AG08396 (cell line): ENCODE measurements at places on chromosomes 13 and 19.
A peak's percentile ranks its signal among the peaks of the same experiment; 100 is the strongest.

- DNase-seq: no peak
Observed at GRCh38 chr19:28401739-28402424, 811.1 kb downstream of the UQCRFS1 start.

DNA sequence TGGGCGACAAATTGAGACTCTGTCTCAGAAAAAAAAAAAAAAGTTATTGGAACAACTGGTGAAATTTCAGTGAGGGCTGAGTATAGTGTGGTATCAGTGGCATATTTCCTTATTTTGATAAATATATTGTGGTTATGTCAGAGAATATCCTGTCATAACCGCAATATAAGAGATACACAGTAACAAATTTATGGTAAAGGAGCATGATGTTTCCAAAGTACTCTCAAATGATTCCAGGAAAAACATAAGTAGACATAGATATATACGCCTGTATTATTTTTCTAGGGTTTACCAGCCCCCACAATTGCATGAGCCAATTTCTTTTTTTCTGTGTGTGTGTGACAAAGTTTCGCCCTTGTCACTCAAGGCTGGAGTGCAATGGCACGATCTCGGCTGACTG is 5.7 kb upstream of the C5AR1 start:
- no peak for DNase-seq

DNA sequence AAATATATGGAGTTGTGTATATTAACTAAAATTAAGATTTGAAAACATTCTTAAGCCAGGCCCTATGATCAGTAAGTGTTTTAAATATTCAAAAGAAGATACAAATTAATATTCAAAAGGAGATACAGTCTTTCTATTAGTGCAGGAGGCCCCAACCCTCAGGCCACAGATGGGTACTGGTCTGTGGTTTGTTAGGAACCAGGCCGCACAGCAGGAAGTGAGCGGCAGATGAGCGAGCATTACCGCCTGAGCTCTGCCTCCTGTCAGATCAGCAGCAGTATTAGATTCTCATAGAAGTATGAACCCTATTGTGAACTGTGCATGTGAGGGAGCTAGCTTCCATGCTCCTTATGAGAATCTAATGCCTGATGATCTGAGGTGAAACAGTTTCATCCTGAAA is 232.9 kb downstream of the FOXO1 start:
- DNase-seq: no peak

DNA sequence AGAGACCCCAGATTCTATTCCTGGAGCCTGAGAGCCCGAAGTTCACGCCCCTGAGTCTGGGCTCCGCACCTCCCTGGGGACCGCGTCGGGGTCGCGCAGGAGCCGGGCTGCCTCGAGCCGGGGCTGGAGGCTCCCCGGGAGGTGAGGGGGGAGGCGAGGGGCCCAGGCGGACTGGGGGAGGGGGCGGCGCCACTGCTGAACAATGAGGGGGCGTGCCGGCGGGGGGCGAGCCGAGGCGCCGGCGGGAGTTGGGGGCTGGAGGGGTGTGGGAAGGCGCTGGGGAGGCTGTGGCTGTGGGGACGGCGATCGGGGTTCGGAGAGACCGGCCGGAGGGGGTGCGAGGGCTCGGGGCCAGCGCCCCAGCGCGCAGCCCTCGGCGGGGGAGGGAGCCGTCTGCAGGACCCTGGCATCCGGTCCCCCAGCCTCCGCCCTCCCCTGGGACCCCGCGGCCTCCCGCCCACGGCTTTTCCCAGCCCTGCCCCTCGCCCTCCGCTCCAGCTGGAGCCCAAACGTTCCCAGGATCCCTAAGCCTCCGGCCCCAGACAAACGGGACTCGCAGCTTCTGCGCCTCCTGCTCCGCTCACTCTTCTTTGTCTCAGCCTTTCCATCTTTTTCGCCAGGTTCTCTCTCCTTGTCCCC is 922 bp downstream of the PLEKHG2 start:
- DNase-seq: peak; percentile 70

DNA sequence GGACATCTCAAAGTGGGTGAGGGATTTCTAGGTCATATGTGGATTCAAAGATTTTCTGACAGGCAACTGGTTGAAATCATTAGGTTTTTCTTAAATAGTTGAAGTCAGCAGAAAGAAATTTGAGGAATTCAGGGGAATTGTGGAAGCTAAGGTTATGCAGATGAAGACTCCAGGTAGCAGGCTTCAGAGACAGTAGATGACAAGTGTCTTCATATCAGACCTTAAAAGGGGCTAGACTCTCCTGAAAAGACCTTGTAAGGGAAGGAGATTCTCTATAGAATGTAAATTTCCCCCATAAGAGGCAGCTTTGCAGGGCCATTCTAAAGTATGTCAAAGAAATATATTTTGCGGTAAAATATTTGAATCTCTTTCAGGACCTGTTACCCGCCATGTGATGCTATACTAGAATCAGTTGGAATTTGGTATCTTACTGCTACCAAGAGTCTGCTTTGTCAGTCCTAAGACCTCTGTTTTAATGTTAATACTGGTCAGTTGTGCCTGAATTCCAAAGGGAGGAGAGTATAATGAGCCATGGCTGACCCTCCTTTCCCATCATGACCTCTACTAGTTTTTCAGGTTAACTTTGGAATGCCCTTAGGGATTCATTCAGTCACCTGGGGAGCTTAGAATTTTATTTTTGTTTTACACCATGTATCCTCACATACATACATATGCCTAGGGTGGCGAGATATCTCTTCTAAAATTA is 1115.5 kb upstream of the SLC10A2 start:
- no peak for DNase-seq

DNA sequence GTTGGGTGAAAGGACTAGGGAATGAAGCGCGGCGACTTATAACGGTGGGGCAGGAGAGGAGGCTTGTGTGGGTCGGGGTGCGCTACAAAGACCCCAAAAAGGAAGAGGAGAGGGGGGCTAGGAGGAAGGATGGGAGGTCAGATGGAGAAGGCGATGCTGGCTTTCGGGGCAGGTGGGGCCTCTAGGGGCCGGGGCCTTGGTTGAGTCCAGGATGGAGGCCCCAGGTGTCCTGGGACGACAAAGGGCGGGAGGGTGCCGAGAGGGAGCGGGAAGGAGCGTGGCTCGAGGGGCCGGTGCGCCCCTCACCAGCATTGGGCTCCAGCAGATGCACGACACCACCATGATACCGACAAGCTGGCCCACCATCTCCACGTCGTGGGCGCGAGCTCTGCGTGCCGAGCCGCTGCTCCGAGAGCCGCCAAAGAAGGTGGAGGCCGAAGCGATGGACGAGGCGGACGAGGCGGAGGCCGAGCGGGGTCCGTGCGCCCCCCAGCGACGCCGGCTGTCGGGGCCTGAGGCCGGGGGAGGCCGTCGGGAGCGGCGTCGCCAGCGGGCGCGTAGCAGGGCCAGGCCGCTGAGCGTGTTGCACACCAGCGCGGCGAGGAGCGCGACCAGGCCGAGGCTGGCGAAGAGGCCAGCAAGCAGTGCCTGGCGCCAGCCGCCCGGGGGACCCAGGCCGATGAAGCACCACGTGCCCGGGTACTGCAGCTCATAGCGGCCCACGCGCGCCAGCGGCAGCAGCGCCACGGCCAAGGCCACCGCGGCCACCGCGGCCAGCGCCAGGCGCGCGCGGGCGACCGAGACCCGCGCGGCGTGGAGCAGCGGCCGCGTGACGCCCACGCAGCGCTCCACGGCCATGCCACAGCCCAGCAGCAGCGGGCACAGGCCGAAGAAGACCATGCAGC is 1.8 kb downstream of the PTGER1 start:
- DNase-seq: no peak

DNA sequence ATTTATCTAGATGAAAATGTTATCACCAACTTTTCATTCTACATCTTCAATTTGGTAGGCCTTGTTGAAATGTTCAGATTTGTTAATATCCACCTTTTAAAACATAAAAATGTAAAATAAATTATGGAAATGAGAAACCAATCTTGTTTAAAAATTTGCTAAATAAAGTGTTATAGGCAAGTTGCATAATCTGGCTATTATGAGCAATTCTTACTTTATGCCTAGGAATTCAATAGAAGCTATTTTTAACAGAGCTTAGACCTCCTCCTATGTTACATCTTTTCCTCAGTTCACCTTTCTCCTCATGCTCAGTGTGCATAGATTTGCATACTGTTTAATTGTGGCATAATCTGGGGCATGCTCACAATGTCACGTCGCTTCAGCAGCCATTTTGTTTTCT is 87.9 kb upstream of the POSTN start:
- no peak for DNase-seq

DNA sequence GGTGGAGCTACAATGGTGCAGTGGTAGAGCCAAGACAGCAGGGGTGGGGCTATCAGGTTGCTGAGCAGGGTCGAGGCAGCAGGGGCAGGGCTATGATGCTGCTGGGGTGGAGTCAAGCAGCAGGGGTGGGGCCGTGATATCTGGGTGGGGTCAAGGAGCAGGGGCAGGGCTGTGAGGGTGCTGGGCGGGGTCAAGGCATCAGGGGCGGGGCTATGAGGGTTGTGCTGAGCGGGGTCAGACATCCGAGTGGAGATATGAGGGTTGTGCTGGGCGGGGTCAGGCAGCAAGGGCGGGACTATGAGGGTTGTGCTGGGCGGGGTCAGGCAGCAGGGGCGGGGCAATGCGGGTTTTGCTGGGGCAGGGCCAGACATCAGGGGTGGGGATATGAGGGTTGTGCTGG is 14.7 kb downstream of the HCN2 start:
- DNase-seq: no peak

DNA sequence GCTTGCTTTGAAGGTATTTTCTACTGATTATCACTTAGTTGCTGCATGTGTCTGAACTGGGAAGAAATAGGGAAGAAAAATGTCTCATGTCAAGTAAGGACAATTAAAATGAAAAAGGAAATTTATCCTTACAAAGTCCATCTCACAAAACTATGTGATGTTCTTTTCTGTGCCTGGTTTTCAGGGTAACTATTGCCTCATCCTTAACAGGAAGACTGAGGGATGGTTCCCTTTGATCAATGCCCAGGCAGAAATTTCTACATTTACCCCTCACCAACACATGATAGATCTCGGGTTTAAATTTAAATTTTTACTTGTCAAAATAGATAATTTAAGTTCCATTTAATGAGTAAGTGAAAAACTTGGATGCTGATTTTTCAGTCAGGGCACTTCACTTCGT is 3.9 kb upstream of the FOXO1 start:
- no peak for DNase-seq

DNA sequence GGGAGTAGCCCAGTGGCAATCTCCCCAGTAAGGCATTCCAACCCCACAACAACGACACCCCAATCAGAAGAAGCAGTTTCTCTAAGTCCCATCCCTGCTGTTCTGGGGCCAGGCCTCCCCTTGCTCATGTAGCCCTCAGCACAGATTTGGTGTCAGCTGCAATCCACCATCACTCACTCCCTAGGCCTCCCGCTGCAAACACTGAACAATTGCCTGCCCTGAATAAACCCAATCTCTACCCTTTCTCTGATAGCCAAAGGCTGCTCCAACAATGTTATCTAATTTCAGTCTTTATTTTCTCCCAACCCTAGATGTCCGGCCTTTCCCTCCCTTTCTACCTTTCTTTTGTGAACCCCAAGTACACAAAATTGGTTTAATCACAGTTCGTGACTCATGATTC is 5.6 kb upstream of the SOX21 start:
- no peak for DNase-seq

GRCh38 chr13:79604752-79605151 is 123.8 kb downstream of the NDFIP2 start:
- DNase-seq: no peak

DNA sequence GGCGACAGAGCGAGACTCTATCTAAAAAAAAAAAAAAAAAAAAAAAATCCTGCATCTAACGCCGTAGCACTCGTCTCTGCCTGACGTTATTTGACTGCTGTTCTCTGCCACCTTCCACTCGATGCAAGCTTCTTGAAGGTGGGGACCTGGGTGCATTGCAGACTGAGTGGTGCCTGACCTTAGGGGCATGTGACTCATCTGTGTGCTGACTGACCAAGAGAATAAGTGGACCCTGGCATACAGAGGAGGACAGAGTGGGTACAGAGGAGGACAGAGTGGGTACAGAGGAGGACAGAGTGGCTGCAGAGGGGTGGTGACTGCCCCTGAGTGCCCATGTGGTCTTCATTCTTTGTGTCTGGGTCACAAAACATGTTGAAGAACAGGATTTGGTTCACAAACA is 7.6 kb downstream of the WTIP start:
- no peak for DNase-seq

- peak; percentile 20 for DNase-seq
Observed at GRCh38 chr19:6590827-6591319, at the start of gene CD70. Gene CD70 (minus strand): TSS chr19:6591150. CDS start chr19:6591002, 148 bp downstream.

DNA sequence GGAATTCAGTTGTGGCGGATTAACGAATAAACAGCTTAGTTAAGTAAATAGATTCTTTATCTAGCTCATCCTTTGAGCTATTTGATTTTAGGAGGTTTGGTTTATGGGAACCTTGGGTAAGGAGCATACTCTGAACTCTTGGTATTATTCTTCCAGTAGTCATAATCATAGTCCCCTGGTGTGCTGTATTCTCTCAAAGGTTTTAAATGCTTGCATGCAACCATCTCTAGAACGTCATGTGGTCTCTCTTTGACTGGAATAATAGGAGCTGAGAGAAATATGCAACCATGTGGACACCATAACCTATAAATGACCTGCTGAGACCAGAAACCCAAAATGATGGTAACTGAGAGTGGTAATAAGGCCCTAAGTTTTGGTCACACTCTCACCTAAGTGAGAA is 951.6 kb upstream of the MIR17HG start:
- DNase-seq: no peak

DNA sequence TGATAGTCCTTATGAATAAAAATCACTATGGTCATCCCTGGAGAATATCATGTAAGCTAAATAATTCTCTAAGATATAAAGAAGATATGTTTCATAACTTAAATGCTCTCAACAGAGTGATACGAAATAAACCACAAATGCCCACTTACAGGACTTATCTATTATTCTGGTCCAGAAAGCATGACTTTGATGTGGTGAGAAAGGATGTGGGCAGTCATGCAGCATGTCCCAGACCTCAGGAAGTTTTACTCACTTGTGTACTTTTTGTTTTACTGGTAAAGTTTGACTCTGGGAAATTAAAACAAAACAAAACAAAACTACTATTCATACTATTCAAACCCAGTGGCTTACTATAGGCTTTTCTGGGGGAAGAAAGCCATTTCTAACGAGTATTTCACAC is 483.2 kb upstream of the SLITRK6 start:
- DNase-seq: no peak

- DNase-seq: peak; percentile 64
Observed at GRCh38 chr19:3607303-3608078, 816 bp upstream of the TBXA2R start.

- no peak for DNase-seq
Observed at GRCh38 chr13:110478405-110479214, 82.9 kb downstream of the RAB20 start.
